ENCODE measurements at places on chromosomes 5 and 9. TPM values are rescaled to one million over a fixed set of nuclear protein-coding genes. Genes with fewer than 3 reads are reported as not detected.

TMEM38B gene
- 9.7 TPM for total RNA-seq

CDX1 gene
- not detected for total RNA-seq

CDC14B gene
- 1.7 TPM for total RNA-seq

TLE4 gene
- 26.1 TPM for total RNA-seq

CTNNAL1 gene
- total RNA-seq, result 112 TPM

UBE2D2 gene
- 101 TPM for total RNA-seq

STKLD1 gene
- 0.49 TPM for total RNA-seq

TMEM215 gene
- total RNA-seq, result not detected

SERF1A gene
- 0.59 TPM for total RNA-seq

ITGA1 gene
- total RNA-seq, result 21.5 TPM

CNTNAP3 gene
- total RNA-seq, result 3.3 TPM

DOK3 gene
- 3.2 TPM for total RNA-seq

PRUNE2 gene
- 15.5 TPM for total RNA-seq

CAST gene
- total RNA-seq, result 142 TPM

HRH2 gene
- not detected for total RNA-seq

NPDC1 gene
- total RNA-seq, result 71.1 TPM

CDKN2B gene
- 21.0 TPM for total RNA-seq

GIN1 gene
- 5.0 TPM for total RNA-seq

STC2 gene
- total RNA-seq, result 25.2 TPM

TPRN gene
- total RNA-seq, result 6.9 TPM

ZBTB43 gene
- total RNA-seq, result 3.9 TPM

MYOZ3 gene
- 0.05 TPM for total RNA-seq

HRCT1 gene
- 2.0 TPM for total RNA-seq

PRR16 gene
- not detected for total RNA-seq

Data from mammary microvascular endothelial cell (primary cell).